NCI-H1417 (cell line): ENCODE measurements at places on chromosomes 2 and 18.

DNA sequence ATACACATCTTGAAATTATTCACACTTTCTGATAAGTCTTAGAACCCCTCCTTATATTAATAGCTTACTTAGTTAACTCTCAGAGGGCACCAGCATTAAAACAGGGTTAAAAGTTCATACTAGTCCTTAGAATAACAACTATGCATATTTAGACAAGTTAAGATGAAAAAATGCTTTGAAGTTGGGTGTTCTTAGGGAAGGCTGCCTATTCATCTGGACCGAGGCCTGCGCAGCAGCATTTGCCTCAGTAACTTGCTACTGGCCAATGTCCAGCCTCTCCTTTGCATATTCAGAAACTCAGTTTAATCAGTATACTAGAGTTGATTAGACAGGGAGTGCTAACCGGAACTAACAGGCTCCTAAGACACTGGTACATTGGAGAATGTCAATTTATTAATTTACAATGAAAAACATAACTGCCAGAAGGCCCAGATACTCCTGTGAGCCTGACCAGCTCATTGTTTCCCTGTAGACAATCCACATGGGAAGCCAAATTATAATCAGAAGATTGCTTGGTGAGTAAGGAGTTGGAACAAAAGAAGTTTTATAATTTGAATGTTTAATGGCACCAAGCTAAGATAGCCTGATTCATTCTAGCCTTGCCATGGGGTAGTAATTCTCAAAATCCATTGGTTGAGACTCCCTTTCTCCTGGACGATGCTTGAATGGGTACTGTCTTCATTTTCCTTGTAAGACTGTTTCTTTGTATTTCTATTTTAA is 48.9 kb downstream of the DYNC1I2 start:
- no peak for DNase-seq

- DNase-seq, result no peak
Observed at GRCh38 chr2:230158468-230158867, 61.3 kb downstream of the SP110 start.

DNA sequence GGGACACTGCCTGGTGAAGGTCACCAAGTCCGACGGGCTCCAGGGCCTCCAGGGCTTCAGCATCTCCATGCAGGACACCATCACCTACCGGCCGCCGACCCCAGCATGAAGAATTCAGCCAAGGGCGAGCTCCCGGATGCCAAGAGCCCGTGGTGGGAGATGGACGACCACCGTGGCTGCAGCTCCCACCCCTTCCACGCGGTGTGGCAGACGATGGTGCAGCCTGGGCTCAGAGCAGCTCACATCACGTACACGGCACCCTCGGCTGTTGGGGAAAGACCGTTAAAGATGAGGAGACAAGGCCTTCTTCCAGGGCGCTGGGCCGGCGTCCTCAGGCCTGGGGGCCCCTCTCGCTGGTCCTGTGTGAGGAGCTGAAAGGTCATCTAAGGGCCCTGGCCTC is 31.2 kb upstream of the ADNP2 start:
- no peak for DNase-seq

- no peak for DNase-seq
Observed at GRCh38 chr18:7590826-7591560, 23.9 kb downstream of the PTPRM start.

DNA sequence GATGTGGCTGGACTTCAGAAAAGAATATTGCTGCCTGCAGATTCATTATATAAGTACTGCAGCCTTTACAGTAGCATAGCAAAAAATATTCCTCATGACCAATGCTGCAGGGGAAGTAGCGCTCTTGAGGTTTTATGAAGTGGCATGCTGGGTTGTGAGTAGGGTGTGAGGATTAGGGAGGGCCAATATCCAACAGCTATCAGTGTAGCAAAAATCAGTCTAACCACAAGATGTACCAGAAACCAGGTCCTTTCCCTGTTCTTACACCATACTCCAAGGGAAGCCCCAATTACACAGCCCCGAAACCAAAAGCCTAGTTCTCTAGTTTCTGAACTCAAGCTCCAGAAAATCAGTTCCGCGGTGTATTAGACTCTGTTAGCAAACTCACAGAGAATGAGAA is 1082.2 kb upstream of the DDX18 start:
- DNase-seq, result no peak

DNA sequence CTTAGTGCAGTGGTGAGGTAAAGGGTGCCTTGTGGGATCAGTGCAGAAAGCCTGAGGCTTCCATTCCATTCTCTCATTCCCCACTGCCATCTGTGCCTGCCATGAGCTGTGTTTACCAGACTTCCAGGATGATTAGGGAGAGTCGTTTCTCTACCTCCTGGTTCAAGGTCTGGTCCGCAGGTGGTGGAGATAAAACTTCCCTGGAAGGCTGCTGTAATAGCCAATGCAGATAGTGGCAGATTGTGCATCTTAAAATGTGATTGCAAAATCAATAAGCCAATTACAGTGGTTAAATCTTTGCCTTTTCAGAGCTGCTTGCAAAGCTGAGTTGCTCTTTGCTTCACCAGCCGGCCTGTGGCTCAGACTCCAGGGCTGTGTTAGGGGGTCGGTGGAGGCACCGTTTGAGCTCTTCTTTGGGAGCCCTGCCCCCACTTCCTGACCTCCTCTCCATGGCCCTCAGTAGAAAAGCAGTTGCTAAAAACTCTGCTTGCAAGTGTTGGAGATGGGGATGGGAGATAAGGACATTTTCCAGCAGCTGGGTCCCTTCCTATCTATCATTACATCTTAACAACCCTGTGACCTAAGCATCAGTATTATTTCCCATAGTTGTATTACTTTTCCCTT is 95.2 kb upstream of the HS6ST1 start:
- no peak for DNase-seq

- no peak for DNase-seq
Observed at GRCh38 chr2:18650221-18650620, 60.9 kb upstream of the NT5C1B start.
